Natural killer cell treated with Interleukin-12 subunit alpha and Interleukin-12 subunit beta and Interleukin-15 and Interleukin-18, amount 100 ng/mL, for 72 hours (primary cell): ENCODE measurements at places on chromosomes 12 and 14.

DNA sequence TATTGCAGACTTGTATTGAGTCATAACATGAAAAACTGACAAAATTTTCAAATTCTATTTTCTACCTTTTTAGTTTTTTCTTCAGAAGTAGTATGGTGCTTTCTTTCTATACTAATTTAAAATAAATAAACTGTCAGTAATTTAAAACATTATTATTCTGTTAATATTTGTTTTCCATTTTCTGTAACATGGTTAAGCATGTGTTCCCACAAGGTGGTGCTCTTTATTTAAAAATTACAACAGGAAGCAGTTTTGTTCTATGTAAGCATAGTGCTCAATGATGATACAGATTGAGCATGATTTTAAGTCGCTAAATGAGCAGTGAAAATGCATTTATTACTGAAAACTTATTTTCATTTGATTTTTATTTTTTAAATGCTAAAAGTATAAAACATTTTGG is 114.6 kb downstream of the PPFIA2 start:
- H3K36me3 ChIP-seq: no peaks in the 10 kb centered on the region
- no peak overlapping the region for H3K27ac ChIP-seq
- peaks cover 9% of the 10 kb centered on the region for H3K27me3 ChIP-seq
- H3K4me1 ChIP-seq: no peaks in the 10 kb centered on the region
- DNase-seq: no peak

- peaks cover 5% of the 10 kb centered on the region for H3K27me3 ChIP-seq
- H3K27ac ChIP-seq: no peak overlapping the region
- no peaks in the 10 kb centered on the region for H3K36me3 ChIP-seq
- H3K4me1 ChIP-seq: peaks cover 23% of the 10 kb centered on the region
- DNase-seq: no peak
- H3K4me3 ChIP-seq: no peak overlapping the region
These were observed 169.8 kb upstream of the PLXNC1 start for GRCh38 chr12:93978553-93978952.

DNA sequence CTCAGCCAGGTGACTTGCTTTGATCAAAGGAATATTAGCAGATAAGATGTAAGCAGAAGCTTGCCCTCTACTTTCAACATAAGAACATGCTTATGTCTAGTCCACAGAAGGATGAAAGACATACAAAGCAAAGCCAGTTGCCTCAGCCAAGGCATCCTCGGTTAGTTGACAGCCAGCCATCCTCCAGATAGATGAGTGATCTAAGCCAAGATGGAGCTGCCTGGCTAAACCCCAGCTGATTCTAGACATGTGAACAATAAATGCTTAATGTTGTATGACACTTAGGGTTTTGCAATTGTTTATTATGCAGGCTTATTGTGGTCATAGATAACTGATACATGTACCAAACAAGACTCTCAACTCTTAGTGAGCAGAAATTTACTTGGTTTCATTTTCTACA is 157.6 kb upstream of the TMTC2 start:
- H3K36me3 ChIP-seq: no peaks in the 10 kb centered on the region
- no peaks in the 10 kb centered on the region for H3K4me1 ChIP-seq
- no peaks in the 10 kb centered on the region for H3K27me3 ChIP-seq
- no peak for DNase-seq
- H3K4me3 ChIP-seq: no peak overlapping the region

GRCh38 chr14:61271552-61271951 is 9.6 kb downstream of the TMEM30B start:
- no peaks in the 10 kb centered on the region for H3K36me3 ChIP-seq
- H3K4me3 ChIP-seq: no peak overlapping the region
- DNase-seq: no peak
- peaks cover 4% of the 10 kb centered on the region for H3K4me1 ChIP-seq

DNA sequence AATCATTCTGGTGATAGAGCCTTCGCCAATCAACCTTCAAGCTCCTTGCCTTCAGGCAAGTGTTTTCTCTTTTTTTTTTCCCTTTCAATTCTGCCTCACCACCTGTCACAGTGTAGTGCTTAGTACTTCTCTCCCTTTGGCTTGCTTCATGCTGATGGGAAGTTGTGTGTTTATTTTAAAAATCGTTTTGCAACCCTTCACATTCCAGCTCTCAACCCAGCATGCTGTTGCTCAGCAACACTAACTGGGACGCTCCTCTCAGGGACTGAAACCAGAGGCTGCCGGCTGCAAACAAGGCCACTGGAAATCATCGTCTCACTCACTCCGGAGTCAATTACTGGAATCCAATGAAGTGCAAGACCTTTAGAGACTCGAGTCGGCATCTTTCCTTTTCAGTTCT is 342.7 kb downstream of the PRKD1 start:
- no peaks in the 10 kb centered on the region for H3K27me3 ChIP-seq
- DNase-seq: no peak
- H3K36me3 ChIP-seq: no peaks in the 10 kb centered on the region
- H3K27ac ChIP-seq: no peak overlapping the region
- no peak overlapping the region for H3K4me3 ChIP-seq
- no peaks in the 10 kb centered on the region for H3K4me1 ChIP-seq
